ENCODE measurements at places on chromosomes 4 and X. TPM values are rescaled to one million over a fixed set of nuclear protein-coding genes. Genes with fewer than 3 reads are reported as not detected.

The XKRX gene
- total RNA-seq = 0.66 TPM

The CFAP299 gene
- total RNA-seq = not detected

The ABHD18 gene
- 3.3 TPM for total RNA-seq

The IGFBP7 gene
- 251 TPM for total RNA-seq

The OTUD6A gene
- total RNA-seq = not detected

The GABRA4 gene
- total RNA-seq = not detected

Data from A549 treated with GW870086 at 1 μM for 4 hours (cell line).